ENCODE measurements at places on chromosomes 4 and X.
A peak's percentile ranks its signal among the peaks of the same experiment; 100 is the strongest.

- peak; percentile 57 for DNase-seq
Measured at GRCh38 chr4:152486429-152487389, 49.2 kb downstream of the FBXW7 start.

DNA sequence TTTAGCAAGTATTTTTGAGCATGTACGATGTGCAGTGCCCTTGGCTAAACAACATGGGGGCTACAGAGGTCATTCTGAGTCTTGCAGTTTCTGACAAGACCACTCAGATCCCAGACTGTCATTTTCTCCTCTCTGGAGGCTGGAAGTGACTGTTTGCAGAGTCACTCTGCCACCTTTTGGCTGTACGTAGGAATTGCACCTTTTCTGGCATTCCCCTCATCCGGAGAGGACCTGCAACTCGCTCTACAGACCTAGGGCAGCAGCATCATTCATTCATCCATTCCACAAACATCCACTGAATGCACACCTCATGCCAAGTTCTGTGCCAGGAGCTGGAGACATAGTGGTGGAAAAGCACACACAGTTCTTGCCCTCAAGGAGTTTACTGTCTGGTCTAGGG is 160.4 kb upstream of the GPR101 start:
- DNase-seq: peak; percentile 2

- DNase-seq: no peak
Measured at GRCh38 chr4:82780752-82781231, 17.8 kb downstream of the SCD5 start.

- no peak for DNase-seq
Measured at GRCh38 chr4:84531689-84532088, 32.6 kb upstream of the NKX6-1 start.

- no peak for DNase-seq
Measured at GRCh38 chr4:86967073-86967472, 32.3 kb downstream of the AFF1 start.

DNA sequence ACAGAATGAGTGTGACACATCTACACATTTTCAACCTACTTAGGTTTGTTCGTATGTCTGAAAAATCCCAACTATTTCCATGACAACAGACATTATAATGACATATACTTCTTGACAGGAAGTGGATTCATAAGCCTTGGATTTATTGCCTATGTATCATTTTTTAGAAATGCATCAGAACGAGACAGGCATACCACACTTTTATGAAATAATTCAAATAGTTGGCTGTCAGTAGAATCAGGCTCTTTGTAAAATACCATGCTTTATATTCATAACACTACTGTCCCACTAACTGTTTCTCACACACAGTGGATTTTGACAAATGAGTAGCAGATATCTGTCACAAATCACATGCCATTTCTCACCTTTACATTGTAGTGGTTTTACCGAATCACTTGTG is 173.2 kb downstream of the BEND2 start:
- no peak for DNase-seq

DNA sequence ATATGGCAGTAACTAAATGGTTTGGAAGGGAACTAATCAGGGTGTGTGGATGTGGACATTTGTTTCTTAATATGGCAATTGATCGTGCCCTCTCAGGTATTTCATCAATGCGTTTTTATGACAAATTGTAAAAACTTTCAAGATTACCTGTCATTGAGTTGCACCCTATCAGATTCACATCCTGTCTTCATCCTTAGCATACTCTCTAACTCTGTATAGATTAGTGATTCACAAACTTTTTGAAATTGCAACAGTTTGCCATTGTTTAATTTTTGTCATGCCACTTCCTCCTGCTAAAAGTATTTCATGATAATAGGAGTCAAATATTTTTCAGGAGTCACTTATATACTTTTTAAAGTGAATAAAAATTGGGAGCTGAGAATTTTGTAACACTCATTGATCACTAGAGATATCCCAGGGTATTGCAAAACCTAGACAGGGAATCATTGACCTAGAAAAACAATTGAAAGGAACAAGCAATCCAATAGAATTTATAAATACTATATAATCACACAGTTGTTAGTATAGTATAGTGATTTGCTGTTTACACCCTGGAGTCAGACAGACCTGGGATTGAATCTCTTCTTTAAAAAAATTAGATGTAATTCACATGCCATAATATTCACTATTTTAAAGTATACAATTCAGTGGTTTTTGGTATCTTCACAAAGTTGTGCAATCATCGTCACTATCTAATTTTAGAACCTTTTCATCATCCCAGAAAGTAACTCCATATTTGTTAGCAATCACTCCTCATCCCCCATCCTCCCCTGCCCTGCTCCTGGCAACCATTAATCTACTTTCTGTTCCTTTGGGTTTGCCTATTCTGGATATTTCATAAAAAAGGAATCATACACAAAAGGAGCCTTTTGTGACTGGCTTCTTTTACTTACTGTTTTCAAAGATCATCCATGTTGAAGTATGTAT is 8.9 kb downstream of the MID2 start:
- no peak for DNase-seq

DNA sequence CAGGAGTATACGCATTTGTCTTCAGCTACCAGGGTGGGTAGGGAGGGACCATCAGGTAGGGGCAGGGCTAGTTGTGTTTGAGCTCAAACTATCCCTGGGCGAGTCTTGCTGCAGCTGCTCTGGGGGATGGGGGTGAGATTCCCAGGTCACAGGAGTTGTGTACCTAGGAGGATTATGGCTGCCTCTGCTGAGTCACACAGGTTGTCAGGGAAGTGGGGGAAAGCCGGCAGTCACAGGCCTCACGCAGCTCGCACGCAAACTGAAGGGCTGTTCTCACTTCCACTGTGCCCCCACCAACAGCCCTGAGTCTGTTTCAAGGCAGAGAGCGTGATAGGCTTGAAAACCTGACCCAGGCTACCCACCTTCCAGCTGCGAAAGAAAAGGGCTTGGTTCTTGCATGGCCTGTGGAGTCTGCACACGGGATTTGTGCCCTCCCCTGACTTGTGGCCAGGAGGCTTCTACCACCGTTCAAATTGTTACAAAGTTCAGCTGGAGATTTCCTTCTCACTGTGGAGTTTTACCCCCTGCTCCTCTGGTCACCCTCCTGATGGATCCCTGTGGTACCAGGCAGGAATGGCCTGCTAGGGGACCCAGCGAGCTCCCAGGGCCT is 63.8 kb downstream of the ARFIP1 start:
- DNase-seq: no peak

DNA sequence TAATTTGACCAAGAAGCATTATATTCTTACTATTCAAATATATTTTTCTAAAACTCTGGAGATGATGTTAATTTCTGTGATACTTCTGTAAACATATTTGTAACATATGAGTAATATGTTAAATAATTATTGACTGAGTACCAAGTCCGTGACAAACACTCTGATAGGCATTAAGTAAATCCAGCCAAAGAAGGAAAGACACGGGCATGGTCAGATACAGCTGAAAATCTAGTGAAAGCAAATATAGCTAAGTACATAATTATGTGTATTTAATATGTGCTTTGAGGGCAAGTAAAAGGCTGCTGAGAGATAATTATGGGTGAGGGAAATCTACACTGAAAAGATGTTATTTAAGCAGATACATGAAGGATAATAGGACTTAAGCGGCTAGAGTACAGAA is 1263.6 kb upstream of the ADGRL3 start:
- no peak for DNase-seq

DNA sequence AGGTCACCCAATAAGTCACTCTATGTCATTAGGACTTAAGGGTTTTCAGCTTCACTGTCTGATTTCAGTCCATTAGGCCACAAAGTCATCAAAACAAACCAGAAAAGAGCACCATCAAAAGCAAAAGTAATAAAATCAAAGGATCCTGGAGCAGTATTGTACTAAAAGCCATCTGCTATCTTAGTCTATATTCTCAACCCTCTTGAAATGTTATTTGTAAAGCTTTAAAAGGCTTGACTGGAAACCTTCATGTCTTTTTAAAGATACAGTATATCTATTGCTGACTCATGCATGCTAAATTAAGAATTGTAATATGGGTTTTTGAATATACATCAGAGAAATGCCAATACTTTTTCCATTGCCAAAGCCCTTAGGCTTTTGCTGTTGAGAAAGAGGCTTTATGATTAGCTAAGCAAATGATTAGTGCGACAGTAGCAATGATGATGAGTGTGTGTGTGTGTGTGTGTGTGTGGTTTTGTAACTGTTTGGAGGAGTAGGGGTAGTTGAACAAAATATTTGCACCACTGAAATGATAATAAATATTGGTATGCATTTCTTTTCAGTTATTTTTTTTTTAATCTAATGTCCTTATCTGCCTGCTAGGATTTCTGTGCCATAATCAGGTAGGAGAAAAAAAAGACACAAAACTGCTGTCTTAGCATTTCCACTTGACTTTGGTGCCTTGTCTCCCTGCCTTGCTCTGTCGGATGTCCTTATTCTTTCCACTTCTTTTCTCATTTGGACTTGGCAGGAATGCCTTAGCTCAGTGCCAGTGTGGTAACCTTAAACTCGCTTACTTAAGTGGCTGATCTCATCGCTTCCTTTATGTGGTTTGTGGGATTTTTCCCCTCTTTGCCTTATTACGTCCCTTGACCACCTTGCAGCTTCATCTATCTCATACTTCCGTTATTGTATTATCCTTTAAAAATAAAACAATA is 119.7 kb downstream of the PCDH7 start:
- DNase-seq: no peak

- DNase-seq: no peak
Measured at GRCh38 chr4:8893624-8894423, 22.2 kb upstream of the HMX1 start.

DNA sequence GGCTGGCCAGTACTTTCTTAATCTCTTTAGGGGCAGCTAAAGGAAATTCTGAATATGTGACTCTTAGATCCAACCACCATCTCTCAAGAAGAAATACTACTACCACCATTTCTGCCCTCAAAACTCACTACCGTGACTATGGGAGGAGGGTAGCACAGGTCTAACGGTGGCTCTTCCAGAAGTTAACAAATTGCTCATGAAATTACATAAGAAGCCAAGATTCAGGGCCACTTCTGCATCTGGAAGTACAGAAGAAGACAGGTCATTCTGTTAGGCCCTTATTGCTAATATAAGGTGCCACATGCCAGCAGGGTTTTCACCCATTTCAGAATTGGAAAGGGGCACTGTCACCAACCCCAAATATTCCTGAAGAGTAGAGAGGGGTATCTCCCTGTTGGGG is 19.6 kb upstream of the NKRF start:
- no peak for DNase-seq

DNA sequence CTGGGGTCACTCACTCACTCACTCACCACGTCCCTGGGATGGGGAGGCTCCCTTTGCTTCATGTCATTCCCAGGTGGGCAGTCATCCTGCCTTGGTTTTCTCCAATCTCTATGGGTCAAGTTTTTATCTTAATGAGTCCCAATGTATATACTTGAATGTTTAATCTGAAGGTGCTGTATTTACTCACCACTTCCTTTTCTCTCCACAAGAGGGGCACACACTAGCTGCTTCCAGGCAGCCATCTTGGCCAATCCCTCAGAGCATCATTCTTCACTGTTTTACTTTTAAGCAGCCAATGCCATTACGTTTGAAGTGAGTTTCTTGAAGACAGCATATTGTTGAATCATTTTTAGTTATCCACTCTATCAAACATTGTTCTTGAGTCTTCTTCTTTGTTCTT is 153.4 kb upstream of the ARSJ start:
- no peak for DNase-seq

DNA sequence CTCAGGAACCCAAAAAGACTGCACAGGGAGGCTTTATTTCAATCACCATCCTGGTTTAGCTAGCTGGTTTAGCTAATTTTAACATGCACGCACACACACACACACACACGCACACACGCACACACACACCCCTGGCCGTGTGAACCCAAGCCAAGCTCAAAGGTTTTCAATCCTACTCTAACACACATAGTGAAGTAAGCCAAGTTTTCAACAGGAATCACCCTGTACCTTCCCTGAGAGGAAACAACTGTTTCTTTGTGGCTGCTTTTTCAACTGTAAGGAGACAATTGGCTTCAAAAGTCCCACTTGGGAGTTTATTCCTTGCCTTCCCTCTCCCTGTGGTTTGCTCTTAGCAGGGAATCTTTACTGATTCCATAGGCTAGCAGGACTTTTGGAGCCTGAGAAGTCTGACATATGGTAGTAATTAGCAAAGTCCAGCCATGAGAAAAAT is 98.9 kb upstream of the BMP3 start:
- DNase-seq: no peak

DNA sequence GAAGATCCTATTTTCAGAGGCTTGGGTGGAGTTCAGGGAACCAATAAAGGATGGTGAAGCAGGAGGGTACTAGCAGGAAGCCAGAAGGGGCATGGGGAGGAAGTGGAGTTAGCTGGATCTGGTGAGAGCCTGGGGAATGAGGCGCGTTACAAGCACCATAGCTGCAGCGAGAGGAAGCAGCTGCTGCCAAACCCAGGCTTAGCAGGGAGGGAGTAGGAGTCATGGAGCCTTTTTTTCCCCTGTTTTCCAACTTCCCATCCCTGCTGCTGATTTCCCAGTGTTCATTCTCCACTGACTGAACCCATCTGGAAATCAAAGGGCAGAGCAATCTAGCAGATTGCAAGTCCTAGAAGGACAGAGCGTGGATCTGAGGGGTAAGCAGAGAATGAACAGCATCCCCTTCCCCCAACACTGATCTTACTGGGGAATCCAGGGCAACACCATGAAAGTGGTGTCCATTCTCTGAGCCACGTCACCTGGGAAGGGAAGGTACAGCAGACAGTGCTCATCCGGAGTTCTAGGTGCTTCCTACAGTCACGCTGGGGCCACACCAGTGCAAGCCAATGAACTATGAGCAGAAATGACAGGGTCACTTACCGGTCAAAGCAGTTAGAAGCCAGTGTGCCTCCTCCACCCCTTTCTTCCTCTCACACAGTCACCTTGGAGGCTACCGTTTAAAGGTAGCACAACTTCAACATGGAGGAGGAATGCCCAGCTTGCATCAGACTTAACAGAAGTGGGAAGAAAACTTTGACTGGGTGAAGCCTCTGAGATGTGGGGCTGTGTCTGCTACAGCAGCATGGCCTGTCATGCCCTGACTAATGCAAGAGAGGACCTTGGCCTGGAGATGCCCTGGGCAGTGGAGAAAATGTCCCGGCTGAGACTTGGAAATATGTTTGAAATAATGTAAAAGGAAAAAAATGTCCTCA is 36.7 kb downstream of the SMIM20 start:
- DNase-seq: no peak

DNA sequence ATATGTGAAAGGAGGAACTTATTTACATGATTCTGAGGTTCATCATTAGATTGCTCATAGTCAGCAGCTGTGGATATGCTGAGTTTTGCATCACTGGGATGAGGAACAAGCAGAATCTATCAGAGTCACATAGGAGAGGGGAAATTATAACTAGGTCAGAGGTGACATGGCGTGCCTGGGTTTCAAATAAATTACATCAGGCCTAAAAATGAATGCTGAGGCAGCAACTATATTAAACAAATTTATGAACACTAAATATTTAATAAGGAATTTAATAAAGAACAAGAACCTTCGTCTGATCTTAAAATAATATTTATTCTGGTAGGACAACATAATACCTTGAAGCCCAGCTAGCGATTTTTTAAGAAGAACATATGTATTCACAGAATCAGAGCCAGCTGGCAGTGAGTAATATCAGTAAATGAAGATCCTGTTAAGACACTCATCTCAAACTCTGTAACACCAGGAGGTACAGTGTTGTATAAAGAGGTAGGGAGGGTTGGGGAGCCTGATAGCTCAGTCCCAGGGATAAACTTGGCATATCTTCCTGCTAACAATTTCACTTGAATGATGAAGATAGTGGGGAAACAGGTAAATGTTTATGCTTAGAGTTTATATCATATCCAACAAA is 60.9 kb upstream of the HS3ST1 start:
- DNase-seq: no peak

- DNase-seq: no peak
Measured at GRCh38 chr4:39660045-39660444, 21.4 kb upstream of the SMIM14 start.
